LoVo (cell line): ENCODE measurements at places on chromosomes 7 and 10.
A peak's percentile ranks its signal among the peaks of the same experiment; 100 is the strongest.

GRCh38 chr10:21626457-21627161 is 92.6 kb downstream of the MLLT10 start:
- no peak for DNase-seq

DNA sequence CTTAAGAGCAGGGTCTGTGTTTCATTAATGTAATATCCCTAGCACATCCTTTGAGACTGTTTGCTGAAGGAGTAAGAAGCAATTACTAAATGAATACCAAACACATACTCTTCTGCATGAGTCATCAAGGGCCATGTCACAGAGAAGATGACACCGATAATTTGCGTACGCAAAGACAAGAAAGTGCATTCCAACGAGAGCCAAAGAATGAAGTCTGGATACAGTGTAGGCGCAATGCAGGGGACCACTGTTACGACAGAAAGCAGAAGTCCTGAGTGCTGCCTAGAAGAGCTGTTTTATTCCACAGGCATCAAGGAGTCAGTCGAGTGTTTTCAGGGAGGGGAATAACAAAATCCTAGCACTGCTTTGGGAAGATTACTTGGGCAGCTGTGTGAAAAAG is 62.7 kb downstream of the VPS41 start:
- no peak for DNase-seq

GRCh38 chr7:22350466-22351328 is 6.3 kb downstream of the RAPGEF5 start:
- peak; percentile 78 for DNase-seq

DNA sequence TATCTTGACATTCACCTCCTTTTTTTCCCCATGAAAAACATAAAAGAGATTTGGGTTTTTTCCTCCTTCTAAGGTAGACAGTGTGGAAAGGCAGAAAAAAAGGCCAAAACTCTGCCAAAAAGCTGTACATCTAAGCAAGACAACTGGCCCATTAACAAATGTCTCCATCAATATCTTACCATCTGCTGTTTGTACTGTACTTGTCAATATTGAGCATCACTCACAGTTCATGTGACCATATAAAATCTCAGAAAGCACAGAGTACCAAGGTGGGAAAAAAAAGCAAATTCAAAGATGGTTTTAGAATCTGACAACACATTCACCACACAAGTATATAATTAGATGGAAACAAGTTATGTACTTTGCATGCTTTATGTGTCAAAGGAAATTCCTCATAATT is 52.6 kb downstream of the CACNA2D1 start:
- DNase-seq, result no peak

GRCh38 chr10:124716369-124716768 is 27.8 kb downstream of the FAM53B start:
- no peak for DNase-seq

GRCh38 chr10:14063531-14064285 is 267.0 kb downstream of the FRMD4A start:
- DNase-seq, result no peak

DNA sequence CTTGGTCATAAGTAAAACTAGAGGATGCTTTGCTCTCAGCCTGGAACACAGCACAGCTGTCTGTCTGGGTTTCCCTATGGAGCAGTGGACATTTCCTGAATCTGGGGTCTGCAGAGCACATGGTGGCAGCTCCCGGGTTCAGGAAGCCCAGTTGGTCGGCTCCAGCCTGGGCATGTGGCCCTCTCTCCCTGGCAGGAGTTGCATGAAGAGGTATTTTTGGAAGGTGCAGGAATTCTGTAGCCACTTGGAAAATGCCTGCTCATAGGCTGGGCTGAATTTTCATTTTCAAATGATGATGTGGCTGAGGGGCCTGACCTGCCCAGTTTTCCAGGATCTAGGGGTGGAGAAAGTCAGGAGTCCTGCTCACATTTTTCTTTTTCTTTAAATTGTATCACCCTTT is 6.7 kb upstream of the TPST1 start:
- no peak for DNase-seq

- no peak for DNase-seq
These were observed 175.2 kb upstream of the ASAH2 start for GRCh38 chr10:50426485-50426884.

DNA sequence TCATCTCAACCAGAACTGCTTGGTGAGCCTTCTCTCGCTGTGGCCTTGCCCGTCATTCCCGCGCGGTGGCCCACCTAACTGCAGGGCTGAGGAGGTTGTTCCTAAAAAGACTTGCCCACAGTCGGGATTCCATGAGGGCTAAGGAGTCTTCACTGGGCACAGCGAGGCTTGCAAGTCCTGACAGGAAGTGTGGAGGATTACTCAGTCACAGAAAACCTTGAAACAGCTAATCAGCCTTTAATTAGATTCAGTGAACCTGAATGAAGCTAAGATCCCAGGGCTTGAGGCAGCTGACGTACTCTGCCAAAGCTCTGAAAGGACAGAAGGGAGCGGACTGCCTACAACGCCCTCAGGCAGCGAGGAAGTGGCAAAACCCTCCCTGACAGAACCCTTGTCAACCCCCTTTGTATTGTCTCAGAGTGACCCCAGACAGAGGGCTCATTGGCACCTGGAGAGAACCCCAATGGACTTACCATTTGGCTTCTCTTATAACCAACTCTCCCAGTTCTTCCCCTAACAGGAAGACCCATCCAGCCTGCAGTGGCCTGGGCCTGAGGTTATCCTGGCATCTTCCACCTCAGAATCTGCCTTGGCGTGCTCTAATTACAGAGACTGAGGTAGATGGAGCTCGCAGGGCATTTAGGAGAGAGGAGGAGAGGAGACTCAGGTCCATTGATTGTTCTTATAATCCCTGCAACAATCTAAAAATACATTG is 2.5 kb upstream of the LAMB4 start:
- DNase-seq, result no peak

DNA sequence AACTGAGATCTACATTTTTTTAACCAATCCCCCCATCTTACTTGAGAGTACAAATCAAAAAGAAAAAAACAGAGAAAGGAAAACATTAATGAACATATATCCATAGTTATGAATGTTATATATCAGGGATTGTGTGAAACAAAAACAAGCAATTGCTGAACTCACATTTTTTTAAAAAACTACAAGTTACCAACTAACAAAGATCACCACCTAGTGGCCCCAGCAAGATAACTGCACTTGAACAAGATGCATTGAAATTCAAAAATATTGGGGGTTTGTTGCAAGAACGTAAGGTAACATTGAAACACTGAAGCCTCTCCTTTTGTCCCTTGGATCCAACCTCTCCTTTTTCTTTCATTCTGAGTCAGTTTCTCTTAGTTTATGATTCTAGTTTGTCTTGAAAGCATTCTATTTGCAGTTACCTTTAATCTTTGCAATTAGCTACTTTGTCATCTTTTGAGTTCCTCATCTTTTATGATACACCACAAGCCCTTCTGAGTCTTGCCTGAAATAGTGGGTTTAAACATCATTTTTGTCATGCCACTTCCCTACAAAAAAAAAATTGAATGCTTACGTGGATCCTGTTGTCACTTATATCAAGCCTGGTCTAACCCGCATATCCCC is 87.3 kb upstream of the TES start:
- peak; percentile 37 for DNase-seq

DNA sequence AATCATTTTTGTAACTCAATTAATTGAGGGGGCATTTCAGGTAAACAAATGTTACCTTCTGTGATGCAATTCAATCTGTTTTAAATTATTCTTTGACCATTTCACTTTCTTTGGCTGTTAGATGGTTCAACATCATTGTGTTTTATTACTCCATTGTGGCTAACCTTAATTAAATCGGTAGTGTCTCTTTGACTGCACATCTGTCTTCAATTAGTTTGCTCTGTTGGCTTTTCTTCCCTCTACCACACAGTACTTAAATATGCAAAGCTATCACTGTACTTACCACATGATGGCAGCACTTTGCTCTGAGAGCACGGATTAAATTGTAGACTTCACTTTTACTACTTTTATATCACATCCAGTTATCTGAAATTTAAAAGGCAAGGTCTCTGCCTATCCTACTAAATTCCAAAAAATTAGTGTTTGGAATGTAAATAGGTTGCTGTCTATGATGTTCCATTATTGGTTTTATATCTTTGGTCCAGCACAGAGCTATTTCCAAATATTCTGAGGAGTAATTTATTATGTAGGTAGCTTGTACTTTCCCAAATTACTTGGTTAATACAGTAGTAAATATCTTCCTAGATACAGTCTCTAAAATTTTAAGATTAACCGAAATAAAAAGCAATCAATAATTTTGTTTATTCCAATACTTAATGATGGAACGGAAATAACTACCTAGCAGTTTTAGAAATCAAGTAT is 352.0 kb downstream of the PCLO start:
- peak; percentile 66 for DNase-seq

DNA sequence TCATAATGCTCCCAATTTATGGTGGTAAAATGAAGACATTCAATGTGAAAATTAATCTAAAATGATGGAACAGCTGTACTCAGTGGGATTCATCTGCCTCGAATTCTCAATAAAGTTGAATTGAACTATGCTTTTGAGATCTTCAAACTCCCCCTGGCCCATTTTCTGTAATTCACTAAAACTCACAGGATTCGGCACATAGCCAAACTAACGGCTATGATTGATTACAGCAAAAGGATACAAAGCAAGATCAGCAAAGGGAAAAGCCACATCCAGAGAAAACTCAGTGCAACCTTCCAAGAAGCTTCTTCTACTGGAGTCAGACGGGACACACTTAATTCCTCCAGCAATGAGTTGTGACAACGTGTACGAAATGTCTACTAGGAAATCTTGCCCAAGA is 307.5 kb downstream of the CNTNAP2 start:
- no peak for DNase-seq

- DNase-seq, result no peak
These were observed 33.6 kb downstream of the BUB3 start for GRCh38 chr10:123187781-123188180.

DNA sequence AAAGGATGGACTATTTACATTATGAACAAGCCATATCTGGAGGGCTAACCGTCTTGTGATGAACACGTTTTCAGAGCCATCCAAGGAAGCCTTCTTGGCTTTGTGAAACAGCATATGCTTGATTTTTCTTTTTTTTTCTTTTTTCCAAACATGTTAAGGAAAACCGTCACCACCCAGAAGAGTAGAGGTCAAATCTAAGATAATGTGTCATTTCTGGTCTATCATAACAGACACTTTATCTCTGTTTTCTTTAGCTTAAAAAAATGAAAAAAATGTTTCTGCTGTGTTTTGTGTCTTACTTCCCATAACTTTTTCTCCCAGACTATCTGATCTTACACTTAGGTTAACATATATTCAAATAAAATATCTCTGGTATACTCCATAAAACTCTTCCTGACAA is 76.1 kb upstream of the DGKB start:
- DNase-seq, result no peak

DNA sequence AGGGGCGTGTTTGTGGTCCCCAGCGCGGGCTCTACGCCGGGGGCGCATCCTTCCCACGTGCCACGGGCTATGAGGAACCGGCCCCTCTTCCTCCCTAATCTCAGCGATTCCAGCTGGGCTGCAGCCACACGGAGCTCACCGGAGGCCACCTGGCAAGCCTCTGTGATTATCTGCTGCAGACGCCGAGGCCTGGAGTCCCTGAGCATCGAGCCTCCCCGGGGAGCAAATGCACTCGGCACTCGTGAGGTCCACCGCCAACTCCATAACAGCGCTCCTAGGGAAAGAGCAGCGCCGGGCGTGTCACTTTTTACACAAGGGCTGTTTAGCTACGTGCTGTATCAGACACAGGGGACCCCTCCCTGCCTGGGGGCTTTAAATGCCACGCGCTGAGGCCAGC is 101.2 kb downstream of the DYNC2I1 start:
- no peak for DNase-seq

- no peak for DNase-seq
These were observed 30.9 kb upstream of the VCL start for GRCh38 chr10:73967022-73967429.

- DNase-seq, result no peak
These were observed 226.5 kb upstream of the HPS1 start for GRCh38 chr10:98673171-98673782.

- DNase-seq, result no peak
These were observed 35.4 kb downstream of the TLL2 start for GRCh38 chr10:96478355-96478754.

DNA sequence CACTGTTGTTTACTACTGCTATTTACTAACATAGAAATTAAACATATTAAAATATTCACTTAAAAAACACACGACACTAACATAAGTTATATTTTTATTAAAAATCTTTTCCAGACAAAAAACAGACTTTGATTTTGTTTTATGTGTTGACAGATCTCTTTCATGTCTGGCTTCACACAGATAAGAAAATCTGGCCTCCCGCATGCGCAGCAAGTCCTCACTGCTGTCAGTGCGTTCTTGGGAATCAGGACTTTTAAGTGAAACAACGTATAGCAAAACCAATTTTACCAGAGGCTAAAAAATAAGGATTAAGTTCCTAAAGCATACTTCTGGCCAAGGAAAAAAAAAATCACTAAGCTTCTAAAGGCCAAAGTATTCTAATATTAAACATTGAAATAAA is 1.2 kb upstream of the IDI1 start:
- peak; percentile 25 for DNase-seq

GRCh38 chr7:55308186-55308929 is 56.8 kb upstream of the LANCL2 start:
- no peak for DNase-seq

- no peak for DNase-seq
These were observed 2.6 kb downstream of the ANKRD2 start for GRCh38 chr10:97575127-97575668.

- DNase-seq, result no peak
These were observed 455.4 kb upstream of the C7orf33 start for GRCh38 chr7:148135116-148135515.

DNA sequence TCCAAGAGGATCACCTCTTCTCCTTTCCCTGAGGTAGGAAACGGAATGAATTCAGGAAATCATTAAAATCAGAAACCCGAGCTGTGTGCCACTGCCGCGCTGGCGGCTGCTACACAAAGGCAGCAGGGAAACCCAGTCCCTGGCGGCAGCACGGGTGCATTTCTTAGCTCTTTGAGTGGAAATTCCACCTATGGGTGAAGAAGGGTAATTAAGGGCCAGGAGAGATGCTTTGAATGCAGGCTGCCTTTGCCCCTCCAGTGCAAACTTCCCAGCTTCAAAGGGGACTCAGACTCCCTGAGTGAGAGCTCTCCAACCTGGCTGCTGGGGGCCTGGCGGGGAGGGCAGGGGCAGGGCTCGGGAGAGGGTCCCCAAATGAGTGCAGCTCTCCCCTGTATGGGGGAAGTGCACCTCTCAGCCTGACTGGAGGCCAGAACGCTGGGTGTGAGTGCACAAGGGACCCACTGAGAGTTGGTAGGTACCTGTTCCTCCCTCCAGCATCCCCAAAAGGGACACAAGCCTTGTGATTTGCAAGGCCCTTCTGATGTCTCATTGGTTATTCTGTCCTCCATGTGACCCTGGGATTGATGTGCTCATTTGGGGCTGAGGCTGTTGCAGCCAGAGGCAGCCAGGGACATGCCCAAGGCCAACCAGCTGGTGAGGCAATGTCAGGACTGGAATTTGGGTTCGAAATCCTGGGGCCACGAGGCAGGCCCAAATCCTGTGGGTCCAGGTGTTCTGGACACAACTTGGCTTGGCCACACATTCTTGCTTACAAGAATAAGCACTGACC is 16.3 kb upstream of the ZMIZ1 start:
- no peak for DNase-seq

- no peak for DNase-seq
These were observed 61.1 kb upstream of the EZH2 start for GRCh38 chr7:148944935-148945934.
